ENCODE measurements at places on chromosomes 5 and 9. TPM values are rescaled to one million over a fixed set of nuclear protein-coding genes. Genes with fewer than 3 reads are reported as not detected.

Gene FAM78A
- 42.0 TPM for polyA plus RNA-seq

Gene DDX4
- 0.13 TPM for polyA plus RNA-seq

Gene TMOD1
- polyA plus RNA-seq: 143 TPM

Gene MED10
- polyA plus RNA-seq: 39.1 TPM

Gene ALDH1A1
- 23.2 TPM for polyA plus RNA-seq

Gene FAM221B
- polyA plus RNA-seq: 0.52 TPM

Gene CAVIN4
- 264 TPM for polyA plus RNA-seq

Gene PHF2
- polyA plus RNA-seq: 37.1 TPM

Gene FOXE1
- 0.07 TPM for polyA plus RNA-seq

Gene C5orf58
- polyA plus RNA-seq: 0.67 TPM

Gene CTSV
- 0.44 TPM for polyA plus RNA-seq

Gene C7
- polyA plus RNA-seq: 4.2 TPM

Gene MSX2
- polyA plus RNA-seq: 0.52 TPM

Gene PLAC8L1
- polyA plus RNA-seq: not detected

Gene SLIT3
- 9.7 TPM for polyA plus RNA-seq
